Esophagus squamous epithelium (tissue), 5 donors: ENCODE measurements at places on chromosomes 1 and 21. TPM values are rescaled to one million over a fixed set of nuclear protein-coding genes. Genes with fewer than 3 reads are reported as not detected.
A peak's percentile ranks its signal among the peaks of the same experiment; 100 is the strongest.

DNA sequence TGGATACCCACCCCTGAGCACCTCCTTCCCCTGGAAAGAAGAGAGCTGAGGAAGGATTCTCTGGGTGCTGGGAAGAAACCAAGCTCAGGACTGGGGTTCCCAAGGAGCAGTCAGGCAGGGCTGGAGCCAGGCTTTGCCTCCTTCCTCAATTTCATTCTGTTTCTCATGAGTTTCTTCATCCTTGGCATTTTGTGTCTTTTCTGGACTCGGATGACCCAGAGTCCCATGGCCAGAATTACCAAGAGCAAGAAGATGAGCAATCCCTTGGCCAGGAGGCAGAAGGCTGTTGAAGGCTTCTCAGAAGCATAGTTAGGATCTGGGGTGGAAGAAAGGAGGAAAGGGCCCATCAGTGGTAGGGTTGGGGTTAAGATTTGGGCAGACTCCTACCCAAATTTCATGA lies 2.5 kb downstream of the SLAMF9 start:
- no peak for DNase-seq
- no peaks in the 10 kb centered on the region for H3K36me3 ChIP-seq
- no peak overlapping the region for H3K27ac ChIP-seq
- peaks cover 56% of the 10 kb centered on the region for H3K4me1 ChIP-seq

DNA sequence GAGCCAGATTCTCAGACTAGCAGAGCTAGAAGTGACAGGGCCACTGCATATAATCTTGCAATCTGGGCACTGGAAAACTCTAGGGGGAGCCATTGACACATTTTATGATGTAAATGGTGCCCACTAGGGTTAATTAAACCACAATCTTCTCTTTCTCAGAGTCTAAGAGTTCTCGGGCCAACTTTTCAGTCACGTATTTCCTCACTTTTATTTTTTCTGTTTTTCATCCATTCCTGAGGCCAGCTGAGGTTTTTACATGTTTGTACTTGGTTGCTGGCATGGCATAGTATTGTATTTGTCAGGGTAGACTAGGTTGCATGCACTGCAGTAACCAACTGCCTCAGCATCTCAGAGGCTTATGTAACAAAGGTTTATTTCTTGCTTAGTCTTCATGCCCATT lies 138.2 kb downstream of the ZNF326 start:
- no peak overlapping the region for H3K27ac ChIP-seq
- no peak overlapping the region for H3K4me3 ChIP-seq
- H3K4me1 ChIP-seq, result no peaks in the 10 kb centered on the region

The ADAMTS4 gene
- 1.3 TPM for total RNA-seq

DNA sequence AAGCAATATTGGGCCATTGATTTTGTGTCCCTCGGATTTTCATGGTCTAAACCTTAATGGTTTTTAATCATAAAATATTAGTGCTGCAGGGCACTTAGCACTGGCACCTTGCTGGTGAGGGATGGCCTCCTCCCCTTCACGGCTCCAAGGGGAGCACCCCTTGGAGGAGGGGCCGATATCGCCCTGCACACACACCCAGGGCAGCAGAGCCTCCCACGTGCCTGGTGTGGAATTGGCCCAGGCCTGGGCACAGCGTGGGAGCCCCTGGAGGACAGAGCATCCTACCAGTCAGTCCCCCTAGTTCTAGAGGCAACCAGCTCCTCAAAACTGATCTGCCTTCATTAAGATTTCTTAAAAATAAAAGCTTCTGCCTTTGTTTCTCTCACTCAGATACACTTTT lies 90.7 kb upstream of the CSF3R start:
- H3K4me3 ChIP-seq, result no peak overlapping the region
- H3K36me3 ChIP-seq, result no peaks in the 10 kb centered on the region
- no peak overlapping the region for H3K27ac ChIP-seq
- H3K4me1 ChIP-seq, result no peaks in the 10 kb centered on the region
- H3K27me3 ChIP-seq, result peaks cover 66% of the 10 kb centered on the region
- no peak for DNase-seq

DNA sequence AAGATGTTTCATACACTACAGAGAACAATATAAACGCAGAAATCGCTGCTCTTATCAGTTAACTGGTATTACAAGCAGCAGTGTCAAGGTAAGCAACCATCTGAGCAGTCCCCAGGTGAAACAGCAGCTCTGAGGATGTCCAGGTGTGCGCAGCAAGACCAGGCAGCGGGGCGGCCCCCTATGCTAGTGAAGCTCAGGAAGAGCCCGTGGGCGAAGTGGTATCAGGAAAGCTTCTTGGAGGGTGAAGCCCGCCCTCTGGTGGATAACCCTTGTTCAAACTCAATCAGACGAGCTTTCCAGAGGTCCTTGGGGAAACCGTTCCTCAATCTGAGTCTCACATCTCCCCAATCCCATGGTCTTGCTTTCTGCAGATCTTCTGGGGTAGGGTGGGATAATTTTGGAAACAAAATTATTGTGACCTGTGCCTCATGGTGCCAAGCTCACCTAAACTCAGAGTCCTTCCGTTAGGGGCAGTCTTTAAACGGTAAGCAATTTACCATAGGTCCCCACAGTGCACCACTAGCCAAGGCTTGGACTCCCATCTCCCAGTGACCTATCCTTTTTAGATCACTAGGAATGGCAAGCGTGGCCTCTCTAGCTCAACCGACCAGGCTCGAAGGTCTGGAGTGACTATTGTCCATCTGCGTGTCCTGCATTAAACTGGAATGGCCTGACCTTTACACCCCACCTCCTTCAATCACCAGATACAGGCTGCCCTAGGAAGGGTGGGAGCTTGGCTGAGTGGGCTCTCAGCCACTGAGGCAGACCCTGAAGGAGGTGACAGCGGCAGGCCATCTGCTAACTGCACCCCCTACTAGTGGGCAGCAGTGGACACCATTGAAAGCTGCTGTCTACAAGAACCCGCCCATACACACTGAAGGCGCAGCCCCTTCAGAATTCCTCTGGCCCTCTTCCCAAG lies 13.6 kb upstream of the FAM110D start:
- no peak overlapping the region for H3K27ac ChIP-seq
- no peak for DNase-seq
- no peaks in the 10 kb centered on the region for H3K27me3 ChIP-seq

- no peak overlapping the region for H3K27ac ChIP-seq
- no peaks in the 10 kb centered on the region for H3K36me3 ChIP-seq
- peaks cover 2% of the 10 kb centered on the region for H3K4me1 ChIP-seq
- no peak overlapping the region for H3K4me3 ChIP-seq
- DNase-seq, result no peak
- H3K27me3 ChIP-seq, result no peaks in the 10 kb centered on the region
Observed at GRCh38 chr1:94248956-94249688, 11.7 kb upstream of the ARHGAP29 start.

DNA sequence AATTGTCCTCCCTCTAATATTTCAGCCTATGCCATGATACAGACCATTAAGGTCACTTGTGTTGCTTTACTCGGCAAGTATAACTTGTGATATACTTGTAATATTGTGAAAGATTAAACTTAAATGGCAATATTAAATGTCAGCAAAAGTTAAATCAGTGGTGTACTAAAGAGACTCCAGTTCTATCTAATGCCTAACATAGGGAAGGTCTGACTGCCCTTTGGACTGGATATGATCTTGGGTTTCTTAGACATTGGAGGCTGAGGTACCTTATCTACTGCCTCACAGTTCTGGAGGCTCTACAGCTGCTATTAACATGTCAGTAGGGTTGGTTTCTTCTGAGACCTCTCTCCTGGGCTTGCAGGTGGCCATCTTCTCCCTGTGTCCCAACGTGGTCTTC lies 89.9 kb downstream of the MT1HL1 start:
- H3K4me1 ChIP-seq, result no peaks in the 10 kb centered on the region
- H3K36me3 ChIP-seq, result no peaks in the 10 kb centered on the region
- no peaks in the 10 kb centered on the region for H3K27me3 ChIP-seq
- no peak overlapping the region for H3K27ac ChIP-seq
- H3K4me3 ChIP-seq, result no peak overlapping the region

The MOB3C gene
- total RNA-seq, result 18.7 TPM

The ADPRS gene
- 57.8 TPM for total RNA-seq

DNA sequence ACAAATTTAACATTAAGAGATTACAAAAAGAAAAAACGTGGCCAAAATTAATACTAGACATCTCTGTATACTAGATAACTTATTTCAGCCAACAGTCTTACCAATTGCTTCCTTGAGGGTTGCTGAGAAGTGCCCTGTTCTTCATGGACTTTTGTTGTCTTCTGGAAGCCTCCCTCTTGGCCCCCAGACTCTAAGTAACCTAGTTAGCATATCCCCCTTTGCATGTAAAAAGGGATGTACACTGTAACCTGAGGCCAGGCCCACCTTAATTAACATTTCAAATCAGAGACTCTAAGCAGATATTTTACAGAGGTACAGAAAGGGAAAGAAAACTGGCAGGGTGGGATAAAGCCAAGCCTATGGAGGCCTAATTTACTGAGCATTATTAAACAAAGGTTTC lies 1047.3 kb downstream of the ADGRL2 start:
- H3K36me3 ChIP-seq, result no peaks in the 10 kb centered on the region
- H3K27me3 ChIP-seq, result no peaks in the 10 kb centered on the region
- DNase-seq, result no peak
- no peaks in the 10 kb centered on the region for H3K4me1 ChIP-seq
- no peak overlapping the region for H3K27ac ChIP-seq

- no peaks in the 10 kb centered on the region for H3K27me3 ChIP-seq
- peaks cover 31% of the 10 kb centered on the region for H3K4me1 ChIP-seq
- peak overlapping the region; percentile 87 for H3K27ac ChIP-seq
Observed at GRCh38 chr21:16194788-16195537, 465.2 kb downstream of the USP25 start.

The KIF14 gene
- total RNA-seq, result 1.9 TPM

- H3K27ac ChIP-seq, result no peak overlapping the region
- H3K27me3 ChIP-seq, result no peaks in the 10 kb centered on the region
- H3K4me3 ChIP-seq, result no peak overlapping the region
- DNase-seq, result no peak
- H3K36me3 ChIP-seq, result no peaks in the 10 kb centered on the region
- H3K4me1 ChIP-seq, result peaks cover 4% of the 10 kb centered on the region
Observed at GRCh38 chr1:66399888-66400529, 133.9 kb upstream of the SGIP1 start.

The OR2M7 gene
- not detected for total RNA-seq

DNA sequence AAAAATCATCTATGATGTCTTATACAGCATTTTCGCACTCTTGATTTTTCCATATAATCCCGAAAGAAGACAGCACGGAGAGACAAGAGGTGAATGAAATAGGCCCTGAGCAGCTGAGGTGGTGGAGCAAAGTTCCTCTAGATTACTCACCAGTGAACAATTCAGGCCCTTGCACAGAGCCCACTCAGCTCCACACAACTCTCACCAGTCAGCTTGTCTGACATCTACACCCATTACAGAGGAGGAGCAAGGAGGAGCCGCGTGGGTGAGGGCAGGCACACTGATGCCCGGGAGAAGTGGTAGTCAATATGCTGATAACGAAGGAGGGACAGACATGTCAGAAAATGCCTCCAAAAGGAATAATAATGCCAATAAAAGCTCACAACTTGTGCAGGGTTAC lies 59.9 kb downstream of the DNM3 start:
- no peaks in the 10 kb centered on the region for H3K36me3 ChIP-seq
- H3K4me1 ChIP-seq, result no peaks in the 10 kb centered on the region
- DNase-seq, result no peak
- H3K4me3 ChIP-seq, result no peak overlapping the region

DNA sequence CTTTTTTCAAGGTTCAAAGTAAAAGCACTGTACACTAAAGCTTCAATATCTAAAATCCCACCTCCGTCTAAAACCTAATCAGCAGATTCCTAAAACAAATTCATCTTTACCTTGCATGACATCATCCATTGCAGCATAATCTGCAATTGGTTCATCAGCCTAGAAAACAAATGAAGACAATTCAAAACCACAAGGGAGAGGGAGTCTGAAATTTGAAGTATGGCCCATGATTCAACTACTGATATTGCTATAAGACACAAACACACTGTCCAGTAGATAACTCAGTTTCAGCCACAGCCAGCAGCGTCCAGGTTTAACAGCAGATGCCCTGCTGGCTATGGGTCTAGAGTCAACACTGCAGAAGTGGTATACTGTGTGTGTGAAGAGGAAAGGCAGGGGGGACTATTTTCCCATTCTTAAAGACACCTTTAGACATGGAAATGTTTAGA lies 17.9 kb upstream of the RAP1GAP start:
- H3K4me3 ChIP-seq, result no peak overlapping the region
- H3K36me3 ChIP-seq, result peaks cover 16% of the 10 kb centered on the region
- H3K4me1 ChIP-seq, result no peaks in the 10 kb centered on the region
- DNase-seq, result no peak
- no peaks in the 10 kb centered on the region for H3K27me3 ChIP-seq

- H3K27me3 ChIP-seq, result no peaks in the 10 kb centered on the region
- H3K4me3 ChIP-seq, result no peak overlapping the region
- peaks cover 9% of the 10 kb centered on the region for H3K4me1 ChIP-seq
Observed at GRCh38 chr1:247386217-247386616, 29.8 kb upstream of the NLRP3 start.

The ACTA1 gene
- 0.19 TPM for total RNA-seq

GRCh38 chr1:224831501-224831900 lies 98.0 kb upstream of the DNAH14 start:
- H3K4me1 ChIP-seq, result no peaks in the 10 kb centered on the region
- H3K36me3 ChIP-seq, result no peaks in the 10 kb centered on the region
- DNase-seq, result no peak
- H3K4me3 ChIP-seq, result no peak overlapping the region

DNA sequence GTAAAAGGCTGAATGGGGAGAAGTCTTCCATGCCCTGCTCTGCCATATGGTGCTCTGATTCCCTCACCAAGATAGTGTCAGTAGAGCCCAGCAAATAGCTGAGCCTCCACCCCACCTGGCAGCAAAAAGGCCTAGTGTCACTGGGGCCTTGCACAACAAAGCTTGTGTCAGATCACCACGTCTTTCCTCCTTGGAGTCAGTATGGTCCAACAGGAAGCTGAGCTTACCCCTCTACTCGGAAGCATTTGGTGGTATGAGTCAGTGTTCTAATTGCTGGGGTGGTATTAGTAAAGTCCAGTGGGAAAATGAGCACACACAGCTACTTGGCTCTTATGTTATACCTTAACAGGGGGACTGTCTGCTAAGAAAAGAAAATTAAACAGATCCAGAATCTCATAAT lies 18.7 kb upstream of the RRP15 start:
- H3K27me3 ChIP-seq, result no peaks in the 10 kb centered on the region
- no peaks in the 10 kb centered on the region for H3K36me3 ChIP-seq
- no peaks in the 10 kb centered on the region for H3K4me1 ChIP-seq
- DNase-seq, result no peak
- no peak overlapping the region for H3K27ac ChIP-seq

The SERTAD4 gene
- total RNA-seq, result 7.8 TPM

DNA sequence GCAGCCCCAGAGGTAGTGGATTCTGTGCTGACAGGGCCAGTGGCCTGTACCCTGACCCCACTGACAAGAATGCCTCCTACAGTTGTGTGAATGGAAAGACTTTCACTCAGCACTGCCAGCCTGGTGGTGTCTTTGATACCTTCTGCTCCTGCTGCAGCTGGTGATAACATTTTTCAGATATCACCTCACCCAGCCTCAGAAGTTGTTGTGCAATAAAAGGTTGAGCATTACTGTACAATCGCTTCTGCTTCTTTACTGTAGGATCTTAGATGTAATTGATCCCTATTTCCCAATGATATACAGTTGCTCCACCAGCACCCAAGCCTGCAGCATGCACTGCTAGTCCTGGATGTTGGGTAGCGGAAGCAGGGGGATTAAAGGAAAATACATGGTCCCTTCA lies 4.8 kb upstream of the CHIA start:
- H3K36me3 ChIP-seq, result no peaks in the 10 kb centered on the region
- H3K4me1 ChIP-seq, result no peaks in the 10 kb centered on the region
- H3K27ac ChIP-seq, result no peak overlapping the region
- H3K27me3 ChIP-seq, result no peaks in the 10 kb centered on the region
- H3K4me3 ChIP-seq, result no peak overlapping the region
- DNase-seq, result no peak
